ENCODE measurements at places on chromosomes 7 and 10. TPM values are rescaled to one million over a fixed set of nuclear protein-coding genes. Genes with fewer than 3 reads are reported as not detected.

ADAMTS14 gene
- total RNA-seq, result not detected

DNA sequence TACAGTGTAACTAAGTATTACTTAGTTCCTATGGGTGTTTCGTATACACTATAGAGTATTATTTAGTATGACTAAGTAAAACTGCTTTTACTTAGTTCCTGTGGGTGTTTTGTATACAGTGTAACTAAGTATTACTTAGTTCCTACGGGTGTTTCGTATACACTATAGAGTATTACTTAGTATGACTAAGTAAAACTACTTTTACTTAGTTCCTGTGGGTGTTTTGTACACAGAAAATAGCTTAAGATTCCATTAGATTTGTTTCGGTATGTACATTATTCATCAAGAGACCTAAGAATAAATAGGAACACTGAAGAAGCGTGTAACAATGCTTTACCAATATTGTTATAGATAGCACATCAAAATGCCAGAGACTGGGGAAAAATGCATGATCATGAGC lies 25.0 kb downstream of the IGF2BP3 start:
- no peaks in the 10 kb centered on the region for H3K4me1 ChIP-seq
- DNase-seq, result no peak
- H3K36me3 ChIP-seq, result no peaks in the 10 kb centered on the region
- H3K27me3 ChIP-seq, result no peaks in the 10 kb centered on the region
- no peak overlapping the region for H3K27ac ChIP-seq

DNA sequence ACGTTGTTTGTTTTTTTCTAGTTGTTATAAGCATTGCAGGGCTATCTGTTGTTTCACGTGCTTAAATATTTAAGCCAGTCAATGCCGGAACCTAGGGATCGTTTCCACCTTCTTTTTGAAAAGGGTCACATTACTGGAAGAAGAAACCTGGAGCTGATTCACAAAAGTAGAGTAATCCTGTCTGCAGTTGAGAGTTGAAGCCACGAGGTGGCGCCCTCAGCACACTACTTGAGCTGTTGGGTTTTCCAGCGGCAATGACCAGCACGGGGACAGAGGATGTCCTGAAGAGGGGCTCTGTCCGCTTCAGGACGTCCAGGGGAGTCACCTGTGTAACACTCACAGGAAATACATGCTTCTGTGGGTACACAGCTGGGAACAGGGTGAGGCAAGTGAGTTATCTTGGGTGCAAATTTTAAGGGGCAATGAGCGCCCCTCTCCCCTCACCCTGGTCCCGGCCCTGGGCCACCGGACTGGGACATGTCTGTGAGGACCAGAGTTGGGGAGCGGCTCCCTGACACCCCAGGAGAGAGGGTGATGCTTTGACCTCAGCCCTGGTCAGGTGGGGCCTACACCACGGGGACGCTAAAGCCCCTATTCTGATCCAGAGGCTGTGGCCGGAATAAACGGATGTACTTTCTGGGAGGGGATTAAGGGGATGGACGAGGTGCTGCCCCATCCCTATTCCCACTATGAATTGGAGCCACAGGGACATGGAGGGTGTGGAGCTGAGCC lies 26.3 kb upstream of the WDFY4 start:
- H3K36me3 ChIP-seq, result no peaks in the 10 kb centered on the region
- H3K27ac ChIP-seq, result no peak overlapping the region
- DNase-seq, result peak; percentile 80
- H3K4me3 ChIP-seq, result no peak overlapping the region

GRCh38 chr10:130224228-130224627 lies 88.0 kb downstream of the GLRX3 start:
- no peak overlapping the region for H3K4me3 ChIP-seq
- H3K27ac ChIP-seq, result no peak overlapping the region
- no peaks in the 10 kb centered on the region for H3K4me1 ChIP-seq
- H3K27me3 ChIP-seq, result no peaks in the 10 kb centered on the region

Data from Caco-2 (cell line).